MCF 10A (cell line): ENCODE measurements at places on chromosomes 5 and 9. TPM values are rescaled to one million over a fixed set of nuclear protein-coding genes. Genes with fewer than 3 reads are reported as not detected.

GRCh38 chr5:95924720-95925377 lies 36.8 kb downstream of the ELL2 start:
- H3K36me3 ChIP-seq, result peaks cover 17% of the 10 kb centered on the region
- H3K4me3 ChIP-seq, result peak overlapping the region; percentile 54
- peak; percentile 89 for DNase-seq
- H3K4me1 ChIP-seq, result peaks cover 50% of the 10 kb centered on the region

- H3K4me3 ChIP-seq, result no peak overlapping the region
- no peaks in the 10 kb centered on the region for H3K4me1 ChIP-seq
- no peak overlapping the region for H3K27ac ChIP-seq
- H3K27me3 ChIP-seq, result no peaks in the 10 kb centered on the region
- H3K36me3 ChIP-seq, result no peaks in the 10 kb centered on the region
These were observed 37.5 kb upstream of the STRBP start for GRCh38 chr9:123305879-123306278.

FAT2 gene
- total RNA-seq, result 5.9 and 9.9 TPM in 2 replicates

LECT2 gene
- not detected in 2 replicates for total RNA-seq

CBY3 gene
- not detected in 2 replicates for total RNA-seq
